GF-D8 (cell line): ENCODE measurements at places on chromosomes 4 and X.

DNA sequence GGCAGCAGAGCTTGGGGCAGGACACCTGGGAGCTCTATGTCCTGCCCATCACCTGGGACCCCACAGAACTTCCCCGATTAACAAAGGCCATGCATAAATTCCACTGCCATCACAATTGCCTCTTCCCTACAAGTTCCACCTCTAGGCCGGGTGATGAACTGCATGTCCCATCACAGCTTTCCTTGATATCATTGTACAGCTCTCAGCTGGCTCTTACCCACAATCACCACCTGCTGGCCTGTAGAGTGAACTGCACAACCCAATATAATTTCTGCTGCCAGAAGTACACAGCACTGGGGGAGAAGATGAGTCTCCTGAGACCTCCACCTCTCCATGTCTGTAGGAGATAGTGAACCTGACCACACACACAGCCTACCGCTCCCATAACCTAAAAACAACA, 285.0 kb upstream of the AADAT start:
- DNase-seq: no peak

GRCh38 chrX:9467146-9467545, 2.3 kb downstream of the TBL1X start:
- no peak for DNase-seq

- no peak for DNase-seq
Observed at GRCh38 chr4:106529348-106530023, 160.9 kb upstream of the GIMD1 start.

DNA sequence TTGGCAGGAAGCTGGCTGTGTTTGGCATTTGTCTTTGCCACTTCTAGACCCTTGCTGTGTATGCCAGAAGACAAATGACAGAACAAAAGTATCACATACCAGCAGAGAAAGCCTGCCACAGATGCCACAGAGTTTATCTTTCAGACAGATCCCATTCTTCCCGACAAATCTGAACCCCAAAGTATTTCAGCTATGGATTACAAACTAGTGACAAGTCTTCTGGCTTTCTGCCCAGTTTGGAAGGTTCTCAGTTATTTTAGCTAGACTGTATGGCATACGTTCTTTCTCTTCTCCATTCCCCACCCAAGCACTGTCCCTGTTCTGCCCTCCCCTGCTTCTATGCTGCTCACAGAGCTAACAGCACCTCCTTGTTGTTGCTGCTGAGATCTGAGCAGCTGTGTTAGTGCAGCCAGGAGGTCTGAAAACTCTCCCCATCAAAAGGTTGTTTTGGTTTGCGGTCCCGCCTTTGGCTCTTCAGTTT, 236.7 kb downstream of the FRAS1 start:
- DNase-seq: no peak

- DNase-seq: no peak
Observed at GRCh38 chrX:18721683-18722499, 14.4 kb downstream of the PPEF1 start.

- DNase-seq: peak; percentile 48
Observed at GRCh38 chrX:120755066-120755846, 120.4 kb downstream of the CT47B1 start.

- DNase-seq: no peak
Observed at GRCh38 chr4:142846729-142847596, 862 bp upstream of the INPP4B start.

DNA sequence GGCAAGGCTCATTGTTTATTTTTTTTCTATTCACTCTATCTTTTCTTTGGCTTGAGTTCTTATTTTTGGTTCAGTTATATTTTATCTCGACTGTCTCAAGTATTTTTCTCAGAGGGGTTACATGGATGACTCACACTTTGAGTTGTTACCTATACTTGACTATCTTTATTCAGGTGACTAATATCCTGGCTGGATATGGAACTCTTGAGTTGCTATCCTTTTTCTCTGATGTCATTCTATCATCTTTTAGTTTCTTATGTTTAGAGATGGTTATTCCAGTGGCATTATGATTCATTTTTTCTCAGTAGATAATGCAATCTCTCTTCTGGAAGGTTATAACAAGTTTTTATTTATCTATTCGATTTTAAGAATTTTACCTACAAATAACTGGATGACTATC, 117.9 kb downstream of the COX18 start:
- DNase-seq: no peak

DNA sequence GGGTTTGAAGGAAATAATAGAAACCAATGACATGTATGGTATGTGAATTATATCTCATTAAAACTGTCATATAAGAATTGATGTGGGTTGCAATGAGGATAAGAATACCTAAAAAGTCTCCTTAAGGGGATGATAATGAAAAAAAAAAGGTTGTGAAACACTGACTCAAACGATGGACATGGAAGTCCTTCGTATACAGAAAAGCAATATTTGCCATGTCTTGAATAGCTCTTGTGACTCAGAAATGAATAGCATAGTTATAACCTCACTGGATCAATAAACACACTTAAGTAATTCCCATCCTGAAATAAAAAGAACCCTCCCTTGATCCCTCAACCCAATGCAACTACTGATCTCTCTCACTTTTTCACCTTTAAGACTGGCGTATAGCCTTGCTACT, 89.7 kb downstream of the OPHN1 start:
- no peak for DNase-seq

DNA sequence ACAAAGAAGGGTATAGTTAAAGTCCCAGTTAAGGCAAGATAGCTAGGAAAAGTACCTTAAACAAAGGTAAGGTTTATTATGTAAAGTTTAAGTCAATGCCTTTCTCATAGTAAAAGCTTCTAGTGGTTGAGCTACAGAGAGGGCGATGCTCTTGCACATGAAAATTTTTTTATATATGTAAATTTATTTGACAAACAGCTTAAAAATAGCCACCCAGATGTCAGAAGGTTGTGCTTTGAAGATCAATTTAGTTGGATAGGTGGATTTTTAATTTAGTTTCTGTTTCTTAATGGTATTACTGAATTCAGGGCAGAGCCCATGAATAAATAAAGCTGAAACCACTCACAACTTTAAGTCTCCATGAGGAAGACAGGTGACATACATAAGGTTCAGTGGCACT, 29.4 kb upstream of the PPP1R2C start:
- DNase-seq: no peak

DNA sequence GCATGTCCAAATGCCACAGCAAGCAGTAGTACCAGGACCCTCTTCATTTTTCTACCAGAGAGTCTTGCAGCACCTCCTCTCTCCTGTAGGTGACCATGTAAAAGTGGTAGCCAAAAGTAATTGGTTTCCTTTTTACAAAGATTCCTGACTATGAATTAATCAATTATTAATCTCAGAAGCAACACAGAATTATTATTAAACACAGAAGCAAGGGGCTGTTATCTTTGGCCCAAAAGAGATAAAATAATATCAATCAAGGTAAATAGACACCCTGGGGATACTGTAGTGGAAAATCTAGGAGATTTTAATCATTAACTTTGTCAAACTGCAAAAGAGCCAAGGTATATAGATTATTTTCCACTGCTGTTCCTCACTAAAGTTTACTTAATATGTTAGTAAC, at the start of gene GC:
GC (minus strand) TSS at position 108 of the 400 bp plus-strand sequence; CDS start at position 47, 61 bp downstream.
- no peak for DNase-seq
